ENCODE measurements at places on chromosomes 6 and 20.
A peak's percentile ranks its signal among the peaks of the same experiment; 100 is the strongest.

DNA sequence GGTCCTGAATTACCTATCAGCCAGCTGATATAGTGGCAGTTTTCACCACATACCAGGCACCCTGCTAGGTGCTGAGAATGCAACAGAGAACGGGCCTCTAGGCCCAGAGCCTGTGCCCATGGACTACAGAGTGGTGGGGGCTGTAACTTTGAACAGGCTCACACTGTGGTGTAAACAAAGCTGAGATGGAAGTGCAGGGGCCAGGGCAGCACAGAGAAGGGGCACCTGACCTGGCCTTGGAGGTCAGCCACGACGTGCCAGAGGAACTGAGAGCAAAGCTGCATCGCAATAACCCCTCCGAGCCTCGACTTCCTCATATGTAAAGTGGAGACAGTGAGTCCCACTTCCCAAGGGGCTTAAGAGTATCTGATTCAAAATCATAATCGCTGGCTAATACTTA, 105.8 kb downstream of the MAFB start:
- DNase-seq = no peak

DNA sequence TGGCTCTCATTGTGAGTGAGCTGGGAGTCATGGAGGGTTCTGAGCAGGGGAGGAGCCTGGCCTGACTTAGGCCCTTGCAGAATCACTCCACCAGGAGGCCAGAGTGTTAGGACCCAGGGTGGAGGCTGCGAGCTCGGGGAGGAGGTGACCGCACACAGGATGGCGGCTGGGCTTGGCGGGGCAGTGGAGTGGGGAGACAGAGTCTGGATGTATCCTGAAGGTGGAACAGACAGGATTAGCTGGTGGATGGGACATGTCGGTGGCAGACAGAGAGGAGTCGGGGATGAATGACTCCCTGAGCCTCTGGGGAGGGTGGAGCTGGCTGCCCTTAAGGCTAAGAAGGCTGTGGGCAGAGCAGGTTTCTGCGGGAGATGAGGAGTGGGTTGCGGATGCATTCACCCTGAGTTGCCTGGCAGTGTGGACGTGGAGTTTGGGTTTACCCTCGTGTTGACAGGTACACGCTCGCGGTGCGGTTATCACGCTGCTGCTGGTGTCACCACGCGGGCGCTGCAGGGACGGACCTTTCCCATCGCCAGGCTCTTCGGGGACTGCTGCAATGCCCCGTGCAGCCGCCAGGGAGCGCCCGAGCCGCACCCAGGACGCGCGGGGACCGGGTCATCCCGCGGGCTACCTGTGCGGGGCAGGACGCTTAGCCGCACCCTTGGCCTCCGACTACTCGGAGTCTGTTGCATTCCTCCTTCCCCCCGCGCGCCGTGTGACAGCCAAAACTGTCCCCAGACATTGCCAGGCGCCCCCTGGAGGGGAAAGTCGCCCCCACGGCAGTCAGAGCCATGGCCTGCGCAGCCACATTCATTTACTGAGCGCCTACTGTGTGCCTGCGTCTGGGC, 43.0 kb upstream of the PTGIS start:
- peak; percentile 63 for DNase-seq

DNA sequence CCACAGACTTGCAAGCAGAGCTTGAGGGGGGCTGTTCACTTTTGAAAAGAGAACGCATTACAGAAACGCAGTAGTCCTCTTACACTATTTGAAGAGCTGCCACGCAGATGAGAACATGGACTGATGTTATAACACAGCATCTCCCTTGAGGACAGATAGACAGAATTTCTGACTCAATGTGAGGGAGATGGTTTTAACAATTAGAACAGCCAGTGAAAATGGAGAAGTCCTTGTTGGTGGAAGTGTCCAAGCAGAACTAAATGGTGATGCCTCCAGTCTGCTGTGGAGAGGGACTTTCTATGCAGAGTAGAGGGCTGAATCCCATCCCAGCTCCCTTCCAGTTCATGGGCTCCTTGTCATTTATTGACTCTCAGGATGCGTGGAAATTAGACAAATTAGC, 100.0 kb downstream of the RREB1 start:
- DNase-seq = no peak

GRCh38 chr20:56933331-56933698, 304.2 kb downstream of the TFAP2C start:
- DNase-seq = no peak

DNA sequence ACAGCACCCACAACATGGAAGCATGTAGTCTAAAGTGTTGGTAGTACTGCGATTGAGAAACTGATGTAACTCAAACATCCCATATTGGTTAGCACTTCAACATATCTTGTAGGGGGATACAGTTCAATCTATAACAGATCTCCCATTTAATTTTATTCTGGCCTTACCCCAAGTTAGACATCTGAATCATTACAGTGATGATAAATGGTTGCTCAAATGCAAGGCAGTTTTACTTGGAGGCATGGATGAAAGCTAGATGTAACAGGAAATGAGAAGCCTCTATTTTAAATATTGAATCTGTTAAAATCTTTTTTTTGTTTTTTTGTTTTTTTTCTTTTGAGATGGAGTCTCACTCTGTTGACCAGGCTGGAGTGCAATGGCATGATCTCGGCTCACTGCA, 44.2 kb upstream of the FAM50B start:
- no peak for DNase-seq

DNA sequence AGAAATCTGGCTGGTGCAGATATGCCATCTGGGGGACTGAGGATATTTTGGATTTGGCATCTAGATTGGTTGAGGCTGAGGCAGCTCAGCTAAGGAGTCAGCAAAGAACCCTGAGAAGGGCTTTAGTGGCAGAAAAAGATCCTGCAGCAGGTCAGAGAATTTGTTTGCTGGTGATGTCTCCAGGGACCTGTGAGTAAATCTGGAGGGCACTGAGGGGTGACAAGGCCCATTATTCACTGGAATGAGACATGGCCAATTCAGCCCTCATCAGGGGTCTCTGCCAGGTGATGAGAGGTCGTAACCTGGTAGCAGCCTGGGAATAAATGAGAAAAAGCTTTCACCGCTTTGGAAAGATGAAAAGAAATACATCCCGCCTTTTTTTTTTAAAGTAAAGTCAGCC, 118.3 kb upstream of the FBXL4 start:
- no peak for DNase-seq

- no peak for DNase-seq
Observed at GRCh38 chr6:122553697-122554096, 56.5 kb upstream of the PKIB start.

DNA sequence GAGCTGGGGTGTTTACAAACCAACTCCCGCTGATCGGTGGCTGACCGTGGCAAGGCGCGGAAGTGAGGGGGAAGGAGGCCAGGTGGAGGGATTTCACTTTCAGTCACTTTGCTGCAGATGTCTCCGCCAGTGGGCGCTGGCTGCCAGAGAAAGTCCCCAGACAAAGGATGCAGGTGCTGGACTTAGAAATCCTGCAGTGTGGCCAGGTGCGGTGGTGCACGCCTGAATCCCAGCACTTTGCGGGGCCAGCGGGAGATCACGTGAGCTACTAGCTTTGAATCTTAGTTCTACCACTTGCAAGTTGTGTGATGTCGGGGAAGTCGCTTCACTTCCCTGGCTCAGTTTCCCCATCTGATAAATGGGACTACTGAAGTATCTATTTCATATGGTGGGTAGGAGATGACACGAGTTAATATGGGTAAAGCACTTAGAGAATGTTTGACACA, 180.4 kb downstream of the ZNF217 start:
- peak; percentile 9 for DNase-seq

- no peak for DNase-seq
Observed at GRCh38 chr20:57079031-57080005, 187.1 kb downstream of the BMP7 start.

GRCh38 chr6:94027374-94027773, 608.0 kb upstream of the EPHA7 start:
- no peak for DNase-seq

- DNase-seq = no peak
Observed at GRCh38 chr6:130936933-130937332, 109.7 kb downstream of the SMLR1 start.

GRCh38 chr6:14524319-14524718, 406.7 kb downstream of the CD83 start:
- no peak for DNase-seq

DNA sequence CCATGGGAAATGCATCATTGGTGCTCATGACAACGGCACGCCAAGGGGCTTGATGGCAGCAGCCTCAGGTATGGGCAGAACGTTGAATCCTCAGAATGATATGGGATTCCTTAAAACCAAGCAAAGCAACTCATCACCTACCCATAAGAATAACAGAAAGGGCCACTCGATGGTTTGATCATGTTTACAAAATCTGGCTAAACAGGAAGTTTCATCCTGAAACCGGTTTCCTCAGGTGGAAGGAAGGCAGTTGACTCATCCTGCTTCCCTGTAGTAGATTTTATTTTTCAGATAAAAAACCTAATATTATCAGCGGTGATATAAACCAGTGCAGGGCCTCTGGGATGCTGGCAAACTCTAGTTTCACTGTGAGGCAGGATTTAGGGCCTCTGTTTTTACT, 136.9 kb upstream of the AGPAT4 start:
- no peak for DNase-seq

DNA sequence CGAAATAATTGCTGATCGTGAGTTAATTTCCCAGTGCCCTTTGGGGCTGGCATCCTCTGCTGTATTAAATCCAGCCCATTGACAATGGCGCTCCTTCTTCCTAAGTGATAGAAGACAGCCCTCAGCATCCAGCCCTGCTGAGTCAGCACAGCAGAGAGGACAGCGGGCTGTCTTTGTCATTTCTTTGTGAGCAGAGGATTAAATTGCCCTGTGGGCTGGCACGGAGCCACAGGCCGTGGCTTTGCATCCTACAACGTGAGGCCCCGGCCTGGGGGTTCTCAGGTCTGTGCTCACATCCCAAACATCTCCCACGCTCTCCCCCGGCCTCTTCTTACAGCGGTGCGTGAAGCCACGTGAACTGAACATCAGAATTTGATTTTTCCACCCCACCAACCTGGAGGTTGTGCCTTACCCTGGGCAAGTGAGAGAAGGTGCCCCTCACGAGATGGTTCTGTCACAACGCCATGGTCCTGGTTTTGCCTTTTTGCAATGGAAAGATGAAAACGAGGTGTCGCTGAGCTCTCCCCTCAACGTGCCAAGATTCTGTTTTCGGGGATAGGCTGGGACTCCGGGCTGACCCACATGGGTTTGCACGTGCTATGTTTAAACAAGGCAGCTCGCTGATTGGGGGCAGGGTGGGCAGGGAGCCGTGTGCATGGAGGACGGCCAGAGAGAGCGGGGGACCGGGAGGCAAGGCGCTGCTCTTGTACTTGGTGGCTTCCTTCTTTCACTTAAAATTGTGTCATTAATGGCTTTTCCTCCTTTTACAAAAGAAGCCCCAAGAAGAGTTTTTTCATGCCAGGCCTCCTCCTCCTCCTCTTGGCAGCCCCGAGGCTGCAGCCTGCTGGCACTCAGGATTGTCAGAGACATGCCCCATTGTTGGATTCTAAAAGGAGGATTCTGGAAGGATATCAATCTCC, 19.5 kb downstream of the CDH4 start:
- no peak for DNase-seq

GRCh38 chr6:134882426-134883038, 67.4 kb downstream of the ALDH8A1 start:
- no peak for DNase-seq

DNA sequence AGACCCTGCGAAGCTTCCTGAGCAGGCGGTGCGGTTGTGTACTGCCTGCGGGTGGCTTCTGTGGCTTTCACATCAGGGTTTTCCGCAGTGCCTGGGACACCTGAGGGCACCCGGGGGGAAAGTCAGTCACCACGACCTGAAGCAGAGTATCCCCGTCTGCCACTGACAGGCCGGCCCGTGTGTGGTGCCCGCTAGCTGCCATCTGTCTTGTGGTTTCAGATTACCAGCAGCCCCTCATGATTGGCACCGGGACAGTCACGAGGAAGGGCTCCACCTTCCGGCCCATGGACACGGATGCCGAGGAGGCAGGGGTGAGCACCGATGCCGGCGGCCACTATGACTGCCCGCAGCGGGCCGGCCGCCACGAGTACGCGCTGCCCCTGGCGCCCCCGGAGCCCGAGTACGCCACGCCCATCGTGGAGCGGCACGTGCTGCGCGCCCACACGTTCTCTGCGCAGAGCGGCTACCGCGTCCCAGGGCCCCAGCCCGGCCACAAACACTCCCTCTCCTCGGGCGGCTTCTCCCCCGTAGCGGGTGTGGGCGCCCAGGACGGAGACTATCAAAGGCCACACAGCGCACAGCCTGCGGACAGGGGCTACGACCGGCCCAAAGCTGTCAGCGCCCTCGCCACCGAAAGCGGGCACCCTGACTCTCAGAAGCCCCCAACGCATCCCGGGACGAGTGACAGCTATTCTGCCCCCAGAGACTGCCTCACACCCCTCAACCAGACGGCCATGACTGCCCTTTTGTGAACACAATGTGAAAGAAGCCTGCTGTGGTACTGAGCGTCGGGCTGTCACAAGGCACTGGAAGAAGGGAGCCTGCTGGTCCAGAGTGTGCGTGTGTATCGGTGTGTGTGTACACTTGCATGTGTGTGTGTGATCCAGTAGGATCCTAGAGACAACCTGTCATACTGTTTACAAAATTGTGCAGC, 54.4 kb downstream of the GOPC start:
- peak; percentile 31 for DNase-seq

GRCh38 chr20:63734111-63734945, 2.1 kb upstream of the LIME1 start:
- DNase-seq = no peak

DNA sequence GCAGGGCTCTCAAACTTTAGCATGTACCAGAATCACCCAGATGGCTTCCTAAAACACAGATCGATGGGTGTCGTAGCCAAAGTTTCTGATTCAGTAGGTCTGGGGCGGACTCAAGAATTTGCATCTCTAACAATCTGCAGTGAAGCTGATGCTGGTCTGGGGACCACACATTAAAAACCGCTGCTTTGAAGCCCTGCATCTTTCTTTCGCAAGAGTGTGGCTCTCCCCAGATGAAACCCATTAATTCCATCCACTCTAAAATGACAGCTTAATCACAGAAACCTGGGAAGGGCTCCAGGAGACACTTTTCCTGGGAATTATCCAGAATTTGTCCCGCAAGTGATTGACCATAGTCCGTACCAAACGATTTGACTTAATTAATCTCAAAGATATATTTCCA, 319.8 kb upstream of the PLCB4 start:
- DNase-seq = no peak

GRCh38 chr6:112030206-112030960, 23.5 kb upstream of the CCN6 start:
- no peak for DNase-seq

DNA sequence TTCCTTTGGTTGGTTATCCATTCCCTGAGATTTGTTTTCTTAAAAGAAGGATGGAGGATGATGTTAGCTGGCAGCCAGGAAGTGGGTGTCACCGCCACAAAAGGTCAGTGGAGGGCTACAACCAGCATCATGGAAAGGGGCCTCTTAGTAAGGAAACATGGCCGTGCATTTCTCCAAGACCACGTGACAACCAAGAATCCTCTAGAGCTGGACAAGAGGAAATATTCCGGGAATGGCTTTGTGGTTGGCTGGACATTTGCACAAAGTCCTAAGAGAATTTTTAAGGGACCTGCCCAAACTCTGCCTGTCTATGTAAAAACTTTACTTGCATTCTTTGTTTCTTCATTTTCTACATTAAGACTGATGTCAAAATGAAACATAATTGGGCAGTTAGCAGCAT, 399.9 kb upstream of the MARCKS start:
- no peak for DNase-seq

- DNase-seq = no peak
Observed at GRCh38 chr20:45156713-45157112, 18.0 kb upstream of the PI3 start.

- no peak for DNase-seq
Observed at GRCh38 chr6:31480574-31480973, 17.4 kb upstream of the MICB start.
